ENCODE measurements at places on chromosomes 12 and 14.

DNA sequence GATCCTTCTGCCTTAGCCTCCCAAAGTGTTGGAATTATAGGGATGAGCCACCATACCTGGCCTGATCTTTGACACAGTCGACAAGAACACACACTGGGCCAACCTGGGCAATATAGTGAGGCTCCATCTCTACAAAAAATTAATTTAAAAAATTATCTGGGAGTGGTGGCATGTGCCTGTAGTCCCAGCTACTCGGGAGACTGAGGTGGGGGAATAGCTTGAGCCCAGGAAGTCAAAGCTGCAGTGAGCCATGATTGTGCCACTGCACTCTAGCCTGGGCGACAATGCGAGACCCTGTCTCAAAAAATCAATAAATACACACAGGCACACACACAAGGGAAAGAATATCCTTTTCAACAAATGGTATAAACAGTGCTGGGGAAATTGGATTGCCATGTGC lies 6.1 kb upstream of the OS9 start:
- no peak for DNase-seq

DNA sequence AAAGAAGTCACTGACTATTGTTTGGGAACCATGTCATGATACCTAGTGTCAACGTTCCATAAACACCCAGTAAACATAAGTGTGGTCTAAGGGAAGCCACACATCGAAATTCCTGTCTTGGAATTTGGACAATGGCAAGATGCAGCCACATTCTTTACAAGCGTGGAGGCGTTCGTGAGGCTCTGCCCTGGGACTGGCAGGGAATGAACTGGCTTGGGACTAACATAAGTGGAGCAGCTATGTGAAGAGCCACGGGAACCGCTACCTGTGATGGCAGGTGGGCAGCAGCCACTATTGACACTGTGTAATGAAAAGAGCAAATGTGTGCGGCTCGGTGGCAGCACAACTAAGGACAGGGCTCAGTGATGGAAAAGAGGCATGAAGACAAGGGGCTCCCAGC lies 10.0 kb upstream of the NRIP2 start:
- DNase-seq: no peak

DNA sequence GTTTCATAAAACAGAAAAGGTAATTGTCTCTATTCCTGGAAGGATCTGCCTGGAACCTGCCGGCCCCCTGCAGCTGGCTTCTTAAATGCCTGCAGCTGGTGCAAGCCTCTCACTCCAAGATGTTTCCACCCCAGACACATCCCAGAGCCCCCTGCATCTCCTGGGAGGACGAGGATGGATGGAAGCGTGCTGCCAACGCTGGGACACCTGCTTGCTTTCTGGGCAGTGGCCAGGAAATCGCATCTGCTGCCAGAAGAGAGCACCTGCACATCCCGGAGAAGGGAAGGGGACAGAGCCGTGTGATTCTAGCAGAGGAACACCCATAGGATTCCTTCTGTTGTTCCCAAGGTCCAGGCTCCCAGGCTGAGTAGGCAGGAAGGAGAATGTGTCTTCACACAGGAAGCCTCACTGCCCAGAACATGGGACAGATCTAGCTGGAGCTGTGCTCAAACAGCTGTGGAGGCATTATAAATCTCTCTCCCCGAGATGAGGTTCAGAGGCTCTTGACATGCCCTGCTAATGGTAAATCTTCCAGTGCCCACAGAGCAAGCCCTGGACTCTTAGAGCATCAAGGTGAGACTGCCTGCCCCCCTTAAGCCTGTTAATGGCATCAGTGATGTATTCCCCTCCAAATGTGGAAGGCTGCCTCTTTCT lies 138.8 kb upstream of the MAP1LC3B2 start:
- DNase-seq: no peak

GRCh38 chr12:6465467-6466183 lies 4.9 kb downstream of the VAMP1 start:
- DNase-seq: peak; percentile 71

DNA sequence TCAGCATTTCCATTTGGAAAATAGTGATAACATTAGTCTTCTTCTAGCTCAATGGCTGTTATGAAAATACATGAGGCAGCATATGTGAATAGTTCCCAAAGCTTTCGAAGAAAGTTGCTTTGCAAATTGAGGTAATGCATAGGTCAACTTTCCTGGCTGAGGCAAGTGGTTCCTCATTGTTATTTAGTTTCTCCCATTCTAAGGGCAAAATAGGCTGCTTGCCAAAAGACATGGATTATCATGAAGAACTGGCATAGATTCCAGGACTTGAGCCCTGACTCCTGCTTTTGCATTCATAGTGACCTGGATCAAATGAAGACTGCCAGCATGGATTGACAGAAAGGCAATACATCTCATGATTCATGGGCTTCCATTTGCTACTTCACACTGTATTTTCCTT lies 35.7 kb downstream of the LRFN5 start:
- no peak for DNase-seq

GRCh38 chr12:51406290-51406689 lies 15.1 kb upstream of the GALNT6 start:
- DNase-seq: no peak

GRCh38 chr12:26929590-26929989 lies 8.2 kb downstream of the INTS13 start:
- DNase-seq: no peak

DNA sequence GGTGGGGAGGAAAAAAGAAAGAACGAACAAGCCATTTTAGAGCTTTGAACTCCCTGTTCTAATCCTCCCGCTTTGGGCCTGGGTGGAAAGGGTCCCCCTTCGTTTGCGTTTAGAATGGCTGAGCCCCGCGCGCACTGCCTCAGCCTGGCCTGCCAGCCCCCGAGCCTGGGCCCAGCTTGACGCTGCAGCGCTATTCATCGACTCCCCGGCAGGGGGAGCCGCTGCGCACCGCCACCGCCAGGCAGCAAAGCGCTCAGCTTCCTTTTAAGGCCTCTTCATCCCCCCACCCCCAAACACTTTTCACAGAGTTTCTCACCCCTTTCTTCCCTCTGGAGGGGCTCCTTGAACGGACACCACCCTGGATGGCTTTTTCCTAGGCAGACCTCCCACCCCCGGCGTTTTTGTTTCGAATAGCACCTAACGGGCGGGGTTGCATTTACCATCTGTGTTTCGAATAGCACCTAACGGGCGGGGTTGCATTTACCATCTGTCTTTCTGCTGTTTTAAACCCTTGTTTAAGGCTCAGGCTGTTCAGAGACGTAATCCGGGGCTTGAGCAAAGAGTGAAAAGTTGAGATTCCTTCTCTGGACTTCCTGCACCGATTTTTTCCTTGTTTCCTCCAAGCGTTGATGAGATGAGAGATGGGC lies 56.4 kb upstream of the PIWIL1 start:
- no peak for DNase-seq

GRCh38 chr14:95273001-95273978 lies 46.4 kb downstream of the CLMN start:
- DNase-seq: no peak

DNA sequence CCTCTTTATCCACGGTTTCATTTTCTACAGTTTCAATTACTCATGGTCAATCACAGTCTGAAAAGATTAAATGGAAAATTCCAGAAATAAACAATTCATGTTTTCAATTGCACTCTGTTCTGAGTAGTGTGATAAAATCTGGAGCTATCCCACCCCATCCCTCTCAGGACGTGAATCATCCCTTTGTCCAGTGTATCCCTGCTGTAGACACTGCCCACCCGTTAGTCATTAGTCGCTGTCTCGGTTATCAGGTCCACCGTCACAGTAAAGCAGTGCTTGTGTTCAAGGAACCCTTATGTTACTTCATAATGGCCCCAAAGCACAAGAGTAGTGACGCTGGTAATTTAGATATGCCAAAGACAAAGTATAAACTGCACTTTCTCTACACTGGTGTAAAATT lies 141.0 kb upstream of the LMNTD1 start:
- DNase-seq: no peak

DNA sequence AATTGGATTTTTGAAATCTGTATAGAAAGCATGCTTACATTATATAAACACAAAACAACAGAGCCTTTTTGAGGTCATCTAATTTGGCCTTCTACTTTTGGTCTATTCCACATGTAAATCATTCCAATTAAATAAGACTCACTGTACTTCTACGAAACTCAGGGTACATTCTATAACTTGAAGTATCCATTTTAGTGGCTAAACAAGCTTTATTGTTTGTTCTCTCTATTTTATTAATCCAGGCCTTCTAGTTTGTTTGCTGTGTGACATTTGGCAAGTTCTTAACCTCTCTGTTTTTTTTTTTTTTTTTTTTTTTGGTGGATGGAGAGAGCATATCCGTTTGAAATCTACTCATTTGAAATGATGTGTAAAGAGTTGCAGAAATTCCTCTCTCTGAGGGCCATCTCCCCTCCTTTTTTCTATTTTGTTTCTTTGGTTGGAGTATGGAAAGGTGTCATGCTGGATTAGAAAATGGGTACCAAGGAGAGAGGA lies 58.1 kb upstream of the C12orf71 start:
- DNase-seq: no peak

DNA sequence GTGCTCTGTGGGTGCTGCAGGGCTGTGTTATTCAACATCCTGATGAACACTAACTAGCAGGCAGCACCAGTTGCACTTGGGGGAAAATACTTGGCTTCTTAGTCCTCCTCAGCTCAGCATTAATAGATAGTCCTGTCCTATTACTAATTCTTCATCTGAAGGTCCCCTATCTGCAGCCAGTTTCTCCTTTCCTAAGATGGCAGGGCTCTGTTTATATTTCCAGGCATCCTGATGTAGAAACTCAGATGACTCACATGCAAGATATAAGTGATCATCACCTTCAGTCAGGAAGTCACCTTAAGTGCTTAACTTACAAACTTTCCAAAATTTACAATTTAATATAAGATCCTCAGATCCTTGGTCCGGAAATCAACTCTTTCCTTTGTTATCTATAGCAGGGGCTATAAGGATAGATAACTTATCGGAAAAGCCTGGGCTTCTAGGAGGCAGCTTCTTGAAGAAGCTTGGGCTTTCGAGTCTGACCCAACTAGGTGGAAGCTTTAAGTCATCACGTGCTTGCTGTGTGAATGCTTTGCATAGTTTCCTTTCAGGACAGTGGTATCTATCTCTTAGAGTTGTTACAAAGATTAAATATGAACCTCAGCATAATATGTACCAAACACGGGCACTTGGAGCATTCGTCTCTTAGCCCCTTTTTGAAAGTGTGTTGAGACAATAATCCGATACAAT lies 181.0 kb upstream of the GRIP1 start:
- DNase-seq: peak; percentile 39

Measured in Karpas-422 (cell line).